ENCODE measurements at places on chromosomes 6 and 20.

DNA sequence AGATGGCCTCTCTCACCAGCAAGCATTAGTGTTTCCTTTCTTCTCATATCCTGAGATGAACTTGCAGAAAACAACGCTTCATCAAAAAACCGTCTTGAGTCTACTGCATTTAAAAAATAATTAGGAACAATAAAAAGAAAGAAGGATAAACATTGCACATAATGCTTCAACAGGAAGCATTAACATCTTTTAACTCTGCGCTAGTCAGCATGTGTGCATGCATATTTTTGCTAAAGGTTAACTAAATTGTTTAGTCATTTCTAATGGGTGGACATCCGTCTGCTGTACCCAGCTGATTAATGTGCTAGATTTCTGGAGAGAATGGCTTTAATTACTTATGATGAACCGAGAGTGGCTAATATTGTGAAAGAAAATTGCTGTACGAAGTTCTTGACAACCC is 349.3 kb downstream of the SOX4 start:
- peak; percentile 21 for DNase-seq

DNA sequence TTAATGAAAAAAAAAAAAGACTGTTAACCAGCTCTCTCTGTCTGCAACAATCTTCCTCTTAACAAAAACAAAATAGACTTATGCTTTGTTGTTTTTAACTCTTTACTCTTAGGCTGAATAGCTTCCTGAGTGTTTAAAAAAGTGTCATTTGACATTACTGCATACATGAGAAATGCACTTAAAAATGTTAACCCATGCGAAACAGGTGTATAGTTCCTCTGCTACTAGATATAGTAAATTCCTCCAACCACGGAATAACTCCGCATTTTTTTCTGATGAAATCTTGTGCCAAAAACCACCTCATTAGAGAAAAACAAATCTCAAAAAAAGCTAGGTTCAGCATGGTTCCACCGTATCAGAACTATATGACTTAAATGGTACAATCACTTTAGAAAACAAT is 426.0 kb downstream of the ADGRB3 start:
- no peak for DNase-seq

DNA sequence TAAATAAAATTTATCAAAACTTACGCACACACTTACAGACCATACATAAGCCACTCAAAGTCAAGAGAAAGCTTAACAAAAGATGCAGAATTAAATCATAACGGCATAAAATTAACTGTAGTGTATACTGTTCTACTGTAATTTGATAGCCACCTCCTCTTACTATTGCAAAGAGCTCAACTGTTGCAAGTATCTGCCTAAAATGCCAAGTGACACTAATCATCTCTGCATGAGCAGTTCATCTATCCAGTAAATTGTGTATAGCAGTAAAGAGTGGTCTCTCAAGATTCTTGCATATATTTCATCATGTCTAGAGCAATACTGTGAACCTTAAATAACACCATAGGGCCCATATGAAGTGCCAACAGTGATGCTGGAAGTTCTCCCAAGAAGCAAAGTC is 12.3 kb downstream of the OR2H2 start:
- DNase-seq: no peak

DNA sequence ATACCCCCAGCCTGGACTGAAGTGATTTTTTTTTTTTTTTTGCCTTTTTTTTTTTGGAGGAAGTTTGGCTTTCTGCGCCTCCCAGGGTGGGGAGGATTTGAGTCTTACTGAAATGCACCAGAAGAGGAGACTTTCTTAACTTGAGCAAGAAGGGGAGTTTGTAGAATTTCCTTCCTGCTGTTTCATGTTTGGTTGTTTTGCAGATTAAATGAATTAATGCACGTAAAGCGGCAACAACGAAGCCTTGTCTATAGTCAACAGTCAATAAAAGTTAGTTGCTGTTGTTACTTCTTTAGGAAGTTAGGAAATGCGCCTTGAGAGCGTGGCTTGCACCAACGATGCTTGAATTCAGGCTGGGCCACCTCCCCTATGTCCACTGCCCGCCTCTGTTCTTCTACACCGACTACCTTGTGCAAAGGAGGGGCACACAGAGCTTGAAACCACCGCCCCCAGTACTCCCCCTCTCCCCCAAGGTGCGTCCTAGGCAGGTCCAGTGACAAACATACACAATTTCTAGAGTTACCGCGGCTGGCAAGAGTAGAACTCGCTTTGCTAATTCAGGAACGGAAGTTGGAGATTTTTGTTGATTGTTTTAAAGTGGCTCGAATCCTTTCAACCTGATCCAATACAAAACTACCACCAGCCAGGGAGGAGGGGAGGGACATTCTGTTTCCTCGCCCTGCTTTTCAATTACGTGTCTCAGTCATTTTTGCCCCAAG is 830 bp upstream of the CYP24A1 start:
- no peak for DNase-seq

- no peak for DNase-seq
These were observed 162.5 kb downstream of the TRMT11 start for GRCh38 chr6:126148853-126149252.
